Stimulated activated CD4-positive, alpha-beta T cell treated with anti-CD3 and anti-CD28 coated beads, Interleukin-4, amount 100 ng/mL, for 1 hour (primary cell): ENCODE measurements at places on chromosomes 6 and 20.

- no peak for DNase-seq
These were observed 144.3 kb downstream of the PXDC1 start for GRCh38 chr6:3607171-3607570.

DNA sequence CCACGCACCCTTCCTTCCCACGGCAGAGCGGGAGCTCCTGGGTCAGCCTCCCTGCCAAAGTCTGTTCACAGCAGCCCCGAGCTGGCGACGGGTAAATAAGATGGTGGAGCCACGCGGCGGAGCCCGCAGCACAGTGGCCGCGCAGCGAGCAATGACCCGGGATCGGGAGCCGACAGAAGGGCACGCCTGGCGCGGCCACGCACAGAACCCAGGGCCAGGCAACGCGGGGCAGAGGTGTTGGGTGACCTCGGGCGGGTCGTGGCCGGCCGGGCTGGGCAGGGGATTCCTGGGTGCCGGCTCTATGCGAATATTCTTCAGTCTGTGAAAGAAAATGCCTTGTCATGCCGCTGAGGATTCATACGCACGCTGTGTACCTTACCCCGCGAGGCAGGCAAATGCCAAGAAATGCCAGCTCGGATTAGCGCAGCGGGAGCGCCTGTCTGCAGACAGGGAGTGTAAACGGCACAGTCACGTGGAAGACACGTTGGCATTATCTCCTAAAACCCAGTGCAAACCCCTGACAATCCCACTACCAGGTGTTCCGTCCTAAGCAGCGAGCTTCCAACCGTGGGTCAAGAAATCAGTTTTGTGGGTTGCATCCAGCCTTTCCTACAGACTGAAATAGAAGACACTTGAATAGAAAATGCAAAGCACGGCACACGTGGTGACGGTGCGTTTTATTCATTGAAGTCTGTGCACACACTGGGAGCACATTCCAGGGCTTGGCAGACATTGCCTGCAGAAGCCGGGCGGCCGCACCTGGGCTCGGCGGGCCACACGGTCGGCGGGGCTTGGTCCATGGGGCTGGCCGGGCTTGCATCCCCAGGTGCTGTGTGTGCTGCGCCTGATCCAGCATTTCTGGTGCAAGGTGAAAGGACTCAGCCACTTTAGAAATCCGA, 18.3 kb downstream of the CHRNA4 start:
- no peak for DNase-seq

- no peak for DNase-seq
These were observed 228.0 kb downstream of the SYNDIG1 start for GRCh38 chr20:24697411-24697810.

DNA sequence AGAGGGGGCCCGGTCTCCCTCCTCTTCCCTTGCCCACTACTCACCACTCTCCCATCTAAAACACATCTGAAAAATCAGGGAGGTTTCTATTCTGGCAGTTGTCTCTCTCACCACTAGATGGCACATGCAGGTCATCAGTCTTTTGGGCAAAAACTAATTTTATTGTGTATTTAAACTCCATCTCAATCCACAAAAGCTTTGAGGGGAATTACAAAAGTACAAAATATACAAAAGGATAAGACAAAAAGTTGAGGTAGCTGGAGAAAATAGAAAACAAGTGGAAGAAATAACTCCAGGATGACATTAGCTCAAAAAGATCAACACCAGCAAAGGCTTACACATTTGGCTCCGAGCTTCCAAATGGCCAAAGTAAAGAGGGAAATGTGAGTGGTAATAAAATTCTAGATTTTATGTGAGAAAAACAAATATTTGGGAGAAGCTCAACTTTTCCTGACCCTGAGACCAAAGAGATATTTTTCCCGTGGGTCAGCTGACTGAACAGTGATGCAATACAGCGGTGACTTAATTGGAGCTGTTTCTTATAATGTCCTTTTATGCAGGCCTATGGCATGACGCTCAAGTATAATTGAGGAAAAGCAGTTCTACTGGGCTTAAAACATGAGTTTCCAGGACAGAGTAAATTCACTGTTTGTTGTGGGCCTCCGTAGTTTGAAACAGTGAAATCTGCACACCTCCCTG, 79.8 kb upstream of the CHD6 start:
- no peak for DNase-seq

GRCh38 chr6:97865612-97866011, 582.6 kb upstream of the MMS22L start:
- DNase-seq: no peak

- no peak for DNase-seq
These were observed 10.1 kb downstream of the GSS start for GRCh38 chr20:34945315-34946077.

GRCh38 chr6:17390276-17390675, 3.1 kb upstream of the CAP2 start:
- DNase-seq: no peak

- DNase-seq: no peak
These were observed 55.0 kb downstream of the TOX2 start for GRCh38 chr20:43969501-43970182.

GRCh38 chr6:129440691-129441090, 269.3 kb downstream of the ARHGAP18 start:
- DNase-seq: no peak

DNA sequence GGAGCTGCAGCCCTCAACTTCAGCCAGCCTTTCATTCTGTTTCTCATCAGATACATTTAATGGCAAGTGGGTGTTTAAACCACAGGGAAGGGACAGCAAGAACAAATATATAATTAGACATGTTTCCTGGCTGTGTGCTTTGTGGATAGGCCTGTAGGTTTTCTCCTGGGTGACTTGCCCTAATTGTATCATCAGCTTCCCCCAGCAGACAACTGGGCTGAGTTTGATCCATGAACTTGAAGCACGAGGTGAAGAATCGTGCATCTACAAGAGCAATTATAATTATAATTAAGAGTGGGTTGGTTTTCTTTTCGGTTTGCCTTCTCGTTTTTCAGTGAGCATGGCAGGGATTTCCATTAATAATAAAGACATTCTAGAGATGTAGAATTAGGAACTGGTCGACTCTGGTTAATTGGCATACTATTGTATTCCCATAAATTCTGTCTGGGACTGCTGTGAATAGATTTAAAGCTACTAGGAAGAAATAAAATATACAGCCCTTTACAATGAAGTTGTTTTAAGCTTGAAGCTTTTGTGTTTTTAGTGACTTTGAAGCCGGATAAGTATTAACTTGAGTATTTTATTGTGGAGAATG, 1052.2 kb downstream of the KIF16B start:
- no peak for DNase-seq

DNA sequence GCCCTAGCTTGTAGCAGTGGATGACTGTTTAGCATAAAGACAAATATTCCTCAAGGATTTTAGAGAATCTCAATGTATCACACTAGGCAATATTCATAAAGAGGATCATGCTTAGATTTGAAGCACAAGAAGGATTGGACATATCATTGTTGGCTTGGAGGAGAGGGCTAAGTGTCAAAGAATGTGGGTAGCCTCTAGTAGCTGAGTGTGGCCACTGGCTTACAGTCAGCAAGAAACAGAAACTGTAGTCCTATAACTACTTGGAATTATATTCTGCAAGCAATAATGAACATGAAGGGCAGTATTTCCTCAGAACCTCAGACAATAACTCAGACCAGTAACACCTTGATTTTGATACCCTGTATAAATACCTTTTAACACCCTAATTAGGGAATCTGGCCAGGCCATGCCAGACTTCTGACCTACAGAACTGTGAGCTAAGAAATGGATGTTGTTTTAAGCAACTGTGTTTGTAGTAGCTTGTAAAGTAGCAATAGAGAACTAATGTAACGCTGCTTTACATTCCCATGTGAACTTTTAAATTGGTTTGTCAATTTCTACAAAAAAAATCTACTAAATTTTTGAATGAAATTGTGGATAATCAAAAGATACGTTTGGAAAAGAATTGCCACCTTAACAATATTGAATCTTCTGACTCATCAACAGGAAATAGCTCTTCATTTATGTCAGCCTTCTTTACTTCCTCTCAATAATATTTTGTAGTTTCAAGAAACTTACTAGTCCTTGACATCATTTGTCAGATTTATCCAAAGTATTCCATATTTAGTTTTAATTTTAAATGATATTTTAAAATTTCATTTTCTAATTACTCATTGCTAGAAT, 65.2 kb upstream of the RSPO3 start:
- DNase-seq: no peak

DNA sequence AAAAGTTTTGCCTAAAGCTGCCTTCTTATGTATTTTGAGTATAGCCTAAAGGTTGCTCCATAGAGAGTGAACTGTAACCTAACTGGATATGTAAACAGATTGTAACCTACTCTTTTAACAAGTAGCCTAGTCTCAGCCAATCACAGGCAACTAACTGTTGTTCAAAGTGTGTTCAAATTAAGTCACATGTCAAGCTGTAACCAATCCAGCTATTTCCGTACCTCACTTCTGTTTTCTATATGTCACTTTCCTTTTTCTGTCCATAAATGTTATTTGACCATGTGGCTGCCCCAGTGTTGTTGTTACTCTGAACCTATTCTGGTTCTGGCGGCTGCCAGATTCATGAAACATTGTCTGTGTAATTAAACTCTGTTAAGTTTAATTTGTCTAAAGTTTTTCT, 47.4 kb upstream of the RNGTT start:
- no peak for DNase-seq

GRCh38 chr6:85023721-85024120, 259.3 kb upstream of the TBX18 start:
- DNase-seq: no peak

- no peak for DNase-seq
These were observed 200.3 kb downstream of the RNGTT start for GRCh38 chr6:88763160-88763559.

GRCh38 chr20:58744836-58745235, 52.2 kb downstream of the NPEPL1 start:
- no peak for DNase-seq

DNA sequence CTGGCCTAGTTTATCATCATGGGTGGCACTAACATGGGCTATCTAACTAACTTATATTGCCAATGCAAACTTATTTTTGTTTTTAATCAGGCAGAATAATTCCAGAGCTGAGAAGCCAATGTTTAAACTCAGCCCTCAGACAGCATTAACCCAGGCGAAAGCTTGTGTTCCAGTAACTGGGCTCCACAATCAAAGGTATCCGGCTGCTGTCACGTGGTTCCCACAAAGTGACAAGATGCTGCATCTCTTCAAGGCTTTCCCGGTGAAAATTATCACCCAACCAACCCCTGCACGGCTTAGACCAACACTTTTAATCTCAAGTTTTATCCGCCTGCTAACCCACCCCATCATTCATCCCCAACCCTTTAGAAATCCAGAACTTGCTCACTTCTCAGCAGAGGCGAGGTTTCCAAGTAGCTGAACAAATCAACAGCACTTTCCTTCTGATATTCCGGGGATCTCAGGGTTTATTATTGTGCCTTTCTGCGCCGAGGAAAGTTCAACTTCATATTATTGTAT, 885 bp downstream of the MTCL3 start:
- DNase-seq: no peak

DNA sequence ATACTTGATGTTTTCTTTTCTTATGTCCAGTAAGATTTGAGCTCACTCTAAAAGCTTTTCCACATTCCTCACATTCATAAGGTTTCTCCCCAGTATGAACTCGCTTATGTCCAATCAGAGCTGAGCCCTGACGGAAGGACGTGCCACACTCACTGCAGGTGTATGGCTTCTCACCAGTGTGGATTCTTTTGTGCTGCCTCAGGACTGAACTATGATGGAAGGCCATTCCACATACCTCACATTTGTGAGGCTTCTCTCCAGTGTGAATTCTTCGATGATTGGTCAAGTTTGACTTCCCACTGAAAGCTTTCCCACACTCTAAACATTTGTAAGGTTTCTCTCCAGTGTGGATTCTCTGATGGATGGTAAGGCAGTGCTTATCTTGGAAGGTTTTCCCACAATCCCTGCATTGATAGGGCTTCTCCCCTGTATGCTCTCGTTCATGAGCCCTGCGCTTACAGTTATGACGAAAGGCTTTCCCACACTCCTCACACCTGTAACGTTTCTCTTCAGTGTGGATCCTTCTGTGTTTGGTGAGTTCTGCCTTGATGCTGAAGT, 9.9 kb downstream of the ZNF311 start:
- no peak for DNase-seq

- DNase-seq: no peak
These were observed 181.0 kb downstream of the ALDH8A1 start for GRCh38 chr6:134768931-134769330.

DNA sequence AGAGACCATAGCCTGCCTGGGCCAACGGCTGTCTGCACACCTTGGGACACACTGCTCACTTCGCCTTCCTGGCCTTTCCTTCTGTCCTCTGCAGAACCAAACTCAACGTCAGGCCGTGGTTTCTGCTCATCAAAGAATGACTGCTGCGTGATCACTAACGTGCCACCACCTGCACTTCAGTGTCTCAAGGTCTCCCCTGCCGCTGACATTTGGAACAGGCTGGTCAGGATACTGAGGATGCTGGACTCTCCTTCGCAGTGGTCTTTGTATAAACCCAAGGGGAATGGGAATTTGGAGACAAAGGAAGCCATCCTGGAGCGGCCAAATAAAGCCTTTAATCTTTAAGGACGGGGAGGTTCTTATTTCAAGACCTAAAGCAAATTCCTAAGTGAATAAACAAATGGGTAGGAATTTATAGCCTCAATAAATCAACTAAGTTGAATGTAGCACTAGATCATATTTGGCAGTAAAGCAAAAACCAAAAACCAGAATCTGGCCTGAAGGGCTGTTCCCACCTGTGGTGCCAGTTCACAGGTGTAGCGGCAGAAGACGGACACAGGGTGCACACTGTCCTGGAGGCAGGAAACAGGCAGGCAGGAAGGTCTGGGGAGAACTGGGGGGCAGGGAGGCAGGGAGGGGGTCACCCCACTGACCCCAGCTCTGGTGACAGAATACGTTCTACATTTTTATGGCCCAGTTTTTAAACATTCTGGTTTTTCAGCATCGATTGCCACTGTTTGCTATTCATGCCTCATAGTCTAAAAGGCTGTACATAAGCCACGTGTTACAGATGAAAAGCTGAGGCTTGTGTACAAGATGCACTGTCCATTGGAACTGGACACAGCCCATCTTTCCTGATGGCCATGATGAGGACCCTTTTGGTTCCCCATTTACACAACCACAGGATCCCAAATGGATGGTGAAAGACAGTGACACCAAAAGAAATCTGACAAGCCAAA, 36.6 kb downstream of the ABHD12 start:
- no peak for DNase-seq

GRCh38 chr6:30591008-30591407, 19.8 kb downstream of the ABCF1 start:
- no peak for DNase-seq

GRCh38 chr6:61935242-61935846, 350.7 kb downstream of the KHDRBS2 start:
- DNase-seq: no peak

GRCh38 chr6:2275892-2276242, 30.5 kb upstream of the GMDS start:
- DNase-seq: no peak

- no peak for DNase-seq
These were observed 98.4 kb upstream of the ADTRP start for GRCh38 chr6:11876934-11877433.

GRCh38 chr20:32977281-32978008, 26.8 kb downstream of the SUN5 start:
- no peak for DNase-seq

GRCh38 chr6:73710948-73711347, 14.9 kb downstream of the CD109 start:
- no peak for DNase-seq

GRCh38 chr6:116412270-116412669, 41.5 kb downstream of the DSE start:
- no peak for DNase-seq
